ENCODE measurements at places on chromosomes 13 and 19.

DNA sequence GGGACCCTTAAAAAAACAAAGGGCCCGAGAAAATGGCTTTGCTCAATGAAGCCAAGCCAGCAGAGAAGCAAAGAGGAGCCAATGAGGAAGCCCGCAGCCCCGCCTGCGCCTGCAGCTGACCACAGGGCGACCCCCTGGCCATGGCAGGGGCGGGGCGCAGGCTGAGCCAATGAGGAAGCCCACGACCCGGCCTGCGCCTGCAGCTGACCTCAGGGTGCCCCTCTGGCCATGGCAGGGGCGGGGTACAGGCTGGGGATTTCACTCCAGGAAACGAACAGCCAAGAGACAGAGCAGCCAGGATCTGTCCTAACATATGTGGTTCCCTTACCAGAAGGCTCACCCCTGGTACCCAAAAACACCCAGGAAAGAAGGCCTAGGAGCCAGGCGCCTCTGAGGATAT is 101.4 kb downstream of the STK24 start:
- DNase-seq: no peak

DNA sequence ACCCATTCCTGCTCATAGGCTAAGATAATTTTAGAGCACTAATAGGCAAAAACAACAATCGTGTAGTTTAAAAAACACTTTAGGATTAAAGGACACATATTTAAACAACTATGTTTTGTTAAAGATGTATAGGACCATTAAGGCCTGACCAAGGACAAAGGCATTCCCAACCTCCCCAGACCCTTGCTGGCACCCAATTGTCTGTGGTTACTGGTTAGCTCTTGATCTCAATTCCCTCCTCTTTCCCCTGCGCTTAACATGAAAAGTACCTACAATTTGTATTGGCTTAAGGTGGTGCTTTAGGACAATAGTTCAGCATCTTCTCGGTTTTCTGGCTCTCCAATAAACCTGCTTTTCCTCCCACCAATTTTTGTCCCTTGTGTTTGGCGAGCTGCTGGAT is 51.0 kb downstream of the TEX26 start:
- no peak for DNase-seq

- DNase-seq: no peak
Observed at GRCh38 chr13:85665286-85665685, 133.9 kb downstream of the SLITRK6 start.

GRCh38 chr19:49502866-49503581 is 6.8 kb downstream of the RPS11 start:
- DNase-seq: no peak

DNA sequence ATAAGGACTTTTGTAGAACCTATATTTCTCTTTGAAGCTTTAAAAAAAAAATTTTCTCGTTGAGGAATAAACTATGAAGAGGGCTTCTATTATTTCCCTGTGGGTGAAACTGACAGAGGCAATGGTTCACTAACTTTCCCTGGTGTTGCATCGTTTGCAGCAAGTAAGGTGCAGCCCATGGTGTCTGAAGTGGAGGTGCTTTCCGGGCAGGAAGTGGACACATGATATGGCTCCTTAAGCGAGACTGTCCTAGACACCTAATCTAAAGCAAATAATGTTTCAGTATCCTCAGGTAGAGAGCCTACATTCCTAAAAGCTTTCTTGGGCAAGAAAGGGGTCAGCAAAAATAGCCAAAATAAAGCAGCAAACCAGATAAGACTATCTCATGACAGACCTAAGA is 437.6 kb upstream of the ARGLU1 start:
- DNase-seq: no peak

DNA sequence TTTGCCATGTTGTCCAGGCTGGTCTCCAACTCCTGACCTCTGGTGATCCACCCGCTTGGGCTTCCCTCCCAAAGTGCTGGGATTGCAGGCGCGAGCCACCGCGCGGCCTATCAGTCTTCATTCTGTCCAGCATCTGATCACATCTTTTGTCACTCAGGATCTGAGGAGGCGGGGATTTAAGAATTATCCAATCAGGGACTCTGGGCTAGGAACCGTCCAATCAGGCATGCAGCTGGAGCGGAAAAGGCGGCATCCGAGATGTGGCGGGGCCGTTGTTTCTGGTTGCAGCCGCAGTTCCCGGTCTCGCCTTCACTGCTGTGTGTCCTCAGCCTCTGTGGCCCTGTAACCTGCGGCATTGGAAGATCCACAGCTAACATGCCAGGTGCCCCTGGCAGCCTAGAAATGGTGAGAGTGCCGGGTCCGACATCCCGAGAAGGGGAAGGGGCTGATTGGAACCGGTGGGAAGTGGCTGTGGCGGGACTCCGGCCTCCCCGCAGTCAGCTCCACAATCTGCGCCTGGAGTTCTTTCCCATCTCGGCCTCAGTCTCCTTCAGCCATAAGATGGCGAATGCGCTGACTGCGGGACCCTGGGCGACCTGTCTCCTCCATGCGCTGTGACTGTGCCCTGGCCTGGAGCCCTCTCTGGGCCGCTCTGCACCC is at the start of gene ZNF729:
ZNF729 (plus strand) TSS at position 291 of the 660 bp plus-strand sequence; CDS start at position 376, 85 bp downstream.
- no peak for DNase-seq

DNA sequence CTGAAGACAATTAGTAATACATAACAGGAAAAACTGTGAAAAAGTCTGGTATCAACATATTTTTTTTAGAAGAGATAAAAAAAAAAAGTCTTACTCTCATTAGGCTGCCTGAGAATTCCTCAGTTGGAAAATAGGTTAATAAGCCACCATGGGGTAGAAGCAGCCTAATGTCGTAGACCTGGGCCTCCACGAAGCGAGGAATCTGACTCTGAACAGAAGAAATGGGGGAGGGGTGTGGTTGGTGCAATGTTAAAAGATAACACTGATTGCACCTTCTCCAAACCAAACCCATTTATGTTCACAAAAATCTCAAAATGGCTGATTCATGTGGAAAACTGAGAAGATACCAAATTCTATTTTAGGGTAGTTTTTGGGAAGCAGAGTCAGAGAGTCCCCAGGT is 62.4 kb downstream of the MPHOSPH8 start:
- DNase-seq: no peak

DNA sequence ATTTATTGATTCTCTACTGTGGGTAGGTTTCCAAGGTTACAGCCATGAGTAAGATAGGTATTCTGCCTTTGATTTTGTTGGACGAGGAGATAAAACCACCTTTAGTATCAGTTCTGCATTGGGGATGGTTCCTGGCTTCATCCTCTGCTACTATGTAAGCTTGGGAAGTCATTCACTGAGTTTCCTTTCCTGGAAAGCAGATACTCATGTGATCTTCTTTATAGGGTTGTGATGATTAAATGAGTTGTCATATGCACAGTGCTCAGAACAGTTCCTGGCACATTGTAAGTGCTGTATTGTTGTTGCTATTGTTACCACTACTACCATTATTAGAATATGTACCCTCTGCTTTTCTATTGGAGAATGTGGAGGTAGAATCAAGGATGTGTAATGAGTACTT is 13.1 kb upstream of the WTIP start:
- no peak for DNase-seq

- DNase-seq: no peak
Observed at GRCh38 chr13:30934381-30934780, 1.9 kb downstream of the TEX26 start.

- no peak for DNase-seq
Observed at GRCh38 chr13:89923736-89924135, 1423.8 kb upstream of the MIR17HG start.

DNA sequence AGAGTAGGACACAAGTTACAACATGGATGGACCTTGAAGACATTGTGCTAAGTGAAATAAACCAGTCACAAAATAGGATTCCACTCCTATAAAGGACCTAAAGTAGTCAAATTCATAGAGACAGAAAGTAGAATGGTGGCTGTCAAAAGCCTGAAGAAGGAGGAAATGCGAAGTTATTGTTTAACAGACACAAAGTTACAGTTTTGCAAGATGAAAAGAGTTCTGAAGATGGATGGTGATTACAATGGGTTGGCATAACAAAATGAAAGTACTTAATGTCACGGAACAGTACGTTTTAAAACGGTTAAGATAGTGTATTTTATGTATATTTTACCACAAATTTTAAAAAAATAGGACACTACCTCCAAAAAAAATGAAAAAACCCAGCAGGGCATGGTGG is 34.8 kb downstream of the FOXO1 start:
- no peak for DNase-seq

DNA sequence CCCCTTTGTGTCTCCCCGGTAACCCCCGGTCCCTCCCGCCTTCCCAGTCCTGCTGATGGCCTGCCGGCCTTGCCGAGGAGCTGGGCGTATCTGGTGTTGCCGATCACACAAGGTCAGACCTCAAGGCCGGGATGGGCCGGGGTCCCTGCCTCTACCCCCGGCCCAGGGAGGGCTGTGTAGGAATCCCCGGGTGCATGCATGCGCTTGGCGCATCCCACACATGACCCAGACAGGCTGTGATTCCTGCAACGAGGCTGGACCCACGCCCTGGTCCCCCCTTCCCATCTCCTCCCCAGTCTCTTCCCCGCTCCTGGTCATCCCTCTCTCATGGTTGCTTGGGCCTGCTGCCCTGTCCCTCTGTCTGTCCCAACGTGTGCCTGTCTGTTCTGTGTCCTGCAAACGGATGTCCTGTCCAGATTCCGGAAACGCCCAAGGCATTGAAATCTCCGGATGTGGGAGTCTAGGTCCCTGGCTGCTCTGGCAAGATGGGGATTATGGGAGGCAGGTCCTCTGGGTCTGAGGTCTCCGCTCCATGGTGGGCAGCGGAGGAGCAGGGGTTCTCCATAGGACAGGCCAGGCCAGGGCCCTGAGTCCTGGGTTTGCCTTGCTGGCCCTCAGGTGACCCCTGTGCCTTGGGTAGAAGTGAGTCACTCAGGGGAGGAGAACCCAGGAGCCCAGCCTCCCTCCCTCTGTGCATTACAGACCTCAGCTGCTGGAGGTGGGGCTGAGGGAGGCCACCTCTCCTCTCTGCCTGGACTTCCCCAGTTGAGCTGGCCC is 1.6 kb downstream of the PKN1 start:
- no peak for DNase-seq

DNA sequence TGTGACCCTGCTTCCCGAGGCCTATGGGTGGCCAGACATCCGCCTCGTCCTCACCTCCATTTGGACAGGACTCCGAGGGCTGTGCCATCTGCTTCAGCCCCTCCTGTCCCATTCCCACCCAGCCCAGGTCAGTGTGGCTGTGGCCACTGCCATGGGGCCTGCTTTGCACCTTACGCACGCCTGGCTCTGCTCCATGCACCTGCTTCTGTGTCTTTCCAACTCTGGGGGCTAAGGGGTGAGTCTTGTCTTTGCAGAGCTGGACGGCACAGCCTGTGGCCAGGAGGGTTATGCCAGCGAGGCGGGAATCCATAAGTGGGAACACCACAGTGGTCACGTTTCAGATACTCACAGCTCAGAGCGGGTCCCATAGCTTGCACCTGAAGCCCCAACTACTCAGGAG is 5.2 kb upstream of the ZNF554 start:
- DNase-seq: no peak

DNA sequence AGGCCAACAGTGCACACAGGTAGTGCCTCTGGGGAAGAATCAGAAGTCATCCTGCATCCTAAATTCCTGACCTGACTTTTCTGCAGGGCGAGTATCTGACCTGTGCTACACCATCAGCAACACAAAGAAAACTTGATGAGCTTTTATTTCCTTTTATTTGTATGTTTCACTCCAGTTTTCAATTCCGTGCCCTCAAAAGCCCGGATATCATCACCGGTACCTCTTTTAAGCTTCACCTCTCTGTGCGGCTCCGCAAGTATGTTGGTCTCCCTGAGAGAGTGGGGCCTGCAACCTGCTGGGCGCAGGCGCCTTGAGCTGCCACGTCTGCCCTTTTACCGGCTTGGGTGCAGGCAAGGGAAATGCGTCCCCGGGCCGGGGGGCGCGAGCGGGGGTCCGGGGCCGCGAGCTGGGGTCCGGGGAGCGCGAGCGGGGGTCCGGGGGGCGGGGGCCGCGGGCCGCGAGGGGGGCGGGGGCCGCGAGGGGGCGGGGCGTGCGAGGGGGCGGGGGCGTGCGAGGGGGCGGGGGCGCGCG is 4.3 kb upstream of the DUXA start:
- DNase-seq: no peak

DNA sequence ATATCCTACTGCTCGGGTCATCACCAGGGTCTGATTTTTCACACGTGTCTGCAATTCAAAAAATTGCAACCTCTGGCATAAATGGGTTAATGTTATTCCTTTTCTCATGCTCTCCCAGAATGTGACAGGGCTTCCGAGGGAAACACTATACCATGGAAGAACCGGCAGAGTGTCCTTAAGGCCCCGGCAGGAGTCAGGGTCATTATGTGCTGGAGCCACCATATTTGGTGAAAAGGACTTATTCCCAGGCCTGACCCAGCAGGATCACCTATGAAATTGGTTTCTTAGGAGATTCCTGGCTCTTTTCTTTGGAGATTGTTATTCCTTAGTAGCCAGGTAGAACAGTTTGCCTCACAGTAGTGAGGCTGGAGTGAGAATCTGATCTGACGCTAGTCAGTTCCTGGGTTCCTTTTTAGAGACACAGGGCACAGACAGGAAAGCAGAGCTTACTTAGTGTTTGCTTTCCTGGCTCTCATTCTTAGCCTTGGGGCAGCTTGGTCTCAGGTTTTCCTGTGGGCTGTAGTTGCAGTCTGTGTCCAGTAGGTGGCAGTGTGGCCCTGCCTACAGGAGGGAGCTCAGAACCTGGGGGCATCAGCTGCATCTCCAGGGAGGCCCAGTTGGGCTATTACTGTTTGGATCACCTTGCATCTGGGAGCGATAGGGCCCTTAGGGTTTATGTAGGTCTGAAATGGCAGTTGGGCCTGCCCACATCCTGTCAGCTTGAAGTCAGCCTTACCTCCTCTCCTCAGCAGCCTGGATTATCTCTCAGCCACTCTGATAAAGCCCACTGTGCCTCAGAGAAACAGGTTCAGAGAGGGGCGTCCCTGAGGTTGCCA is 12.4 kb downstream of the SNRNP70 start:
- DNase-seq: peak; percentile 52

GRCh38 chr13:33251131-33251661 is 34.4 kb downstream of the STARD13 start:
- DNase-seq: no peak

DNA sequence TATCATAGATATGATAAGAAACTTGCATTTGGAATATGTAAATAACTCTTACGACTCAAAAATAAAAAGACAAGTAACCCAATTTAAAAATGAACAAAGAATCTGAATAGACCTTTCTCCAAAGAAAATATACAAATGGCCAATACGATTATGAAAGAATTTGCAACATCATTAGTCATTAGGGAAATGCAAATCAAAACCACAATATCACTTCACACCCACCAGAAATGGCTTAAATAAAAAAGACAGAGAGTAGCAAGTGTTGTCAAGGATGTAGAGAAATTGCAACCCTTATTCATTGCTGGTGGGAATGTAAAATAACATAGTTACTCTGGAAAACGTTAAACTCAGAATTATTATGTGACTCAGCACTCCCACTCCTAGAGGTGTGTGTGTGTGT is 226.6 kb upstream of the MAB21L1 start:
- no peak for DNase-seq

- DNase-seq: no peak
Observed at GRCh38 chr13:39379667-39380655, 223.0 kb downstream of the LHFPL6 start.

Data from activated T-helper 9 cell treated with anti-CD3 and anti-CD28 coated beads, Interleukin-2, amount 50 U/mL, for 16 hours (primary cell).